ENCODE measurements at places on chromosomes 3 and 15.

GRCh38 chr3:16033889-16034687 is 140.4 kb upstream of the GALNT15 start:
- DNase-seq, result no peak

DNA sequence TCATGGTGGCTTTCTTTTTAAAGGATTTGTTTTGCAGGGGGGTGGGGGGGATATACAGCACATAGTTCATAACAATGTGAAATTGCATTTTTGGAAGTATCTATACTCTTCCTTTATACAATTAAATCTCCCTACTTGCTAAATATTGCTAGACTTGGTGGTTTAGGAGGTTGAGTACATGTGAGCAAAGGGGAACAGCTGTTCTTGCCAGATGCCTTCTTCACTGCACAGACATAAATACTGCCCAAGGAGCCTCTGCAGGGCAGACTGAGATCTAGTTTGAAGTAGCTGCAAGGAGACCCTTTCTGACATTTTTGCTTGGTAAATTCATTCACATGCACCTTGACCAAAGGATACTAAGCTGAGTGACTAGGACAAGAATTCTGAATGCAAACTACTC is 228.6 kb upstream of the IL12A start:
- DNase-seq, result no peak

GRCh38 chr3:149398296-149398695 is 20.8 kb upstream of the TM4SF1 start:
- no peak for DNase-seq

DNA sequence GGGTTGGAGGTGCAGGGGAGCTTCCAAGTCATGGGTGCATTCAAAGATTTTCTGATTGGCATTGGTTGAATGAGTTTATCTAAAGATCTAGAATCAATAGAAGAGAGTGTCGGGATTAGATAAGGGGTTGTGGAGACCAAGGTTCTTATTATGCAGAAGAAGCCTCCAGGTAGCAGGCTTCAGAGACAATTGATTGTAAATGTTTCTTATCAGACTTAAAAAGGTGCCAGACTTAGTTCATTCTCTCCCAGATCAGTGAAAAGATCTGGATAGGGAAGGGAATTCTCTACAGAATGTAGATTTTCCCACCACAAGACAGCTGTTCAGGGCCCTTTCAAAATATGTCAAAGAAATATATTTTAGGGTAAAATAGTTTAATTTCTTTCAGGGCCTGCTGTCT is 129.5 kb downstream of the LIPC start:
- no peak for DNase-seq

- no peak for DNase-seq
Observed at GRCh38 chr15:99702895-99703602, 30.2 kb downstream of the LYSMD4 start.

- no peak for DNase-seq
Observed at GRCh38 chr3:115876876-115877614, 253.7 kb downstream of the GAP43 start.

GRCh38 chr15:95024351-95024750 is 793.0 kb downstream of the MCTP2 start:
- no peak for DNase-seq

DNA sequence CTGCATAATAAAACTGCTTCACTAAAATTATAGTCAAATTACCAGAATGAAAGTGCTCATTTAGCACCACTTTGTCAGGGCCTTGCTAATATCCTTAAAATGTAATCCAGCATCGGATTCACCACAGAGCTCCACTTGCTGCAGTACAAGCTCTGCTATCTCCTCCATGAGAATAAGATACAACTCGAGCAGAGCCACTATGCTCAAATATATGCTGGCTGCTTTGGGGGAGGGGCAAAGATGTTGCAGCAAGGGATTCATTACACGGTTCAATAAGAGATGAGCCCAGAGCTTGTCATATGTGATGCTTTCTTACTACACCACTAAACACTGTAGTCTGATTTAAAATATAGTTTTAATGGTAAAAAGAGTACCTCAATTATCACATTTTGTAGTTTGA is 72.2 kb downstream of the DLG1 start:
- DNase-seq, result no peak

DNA sequence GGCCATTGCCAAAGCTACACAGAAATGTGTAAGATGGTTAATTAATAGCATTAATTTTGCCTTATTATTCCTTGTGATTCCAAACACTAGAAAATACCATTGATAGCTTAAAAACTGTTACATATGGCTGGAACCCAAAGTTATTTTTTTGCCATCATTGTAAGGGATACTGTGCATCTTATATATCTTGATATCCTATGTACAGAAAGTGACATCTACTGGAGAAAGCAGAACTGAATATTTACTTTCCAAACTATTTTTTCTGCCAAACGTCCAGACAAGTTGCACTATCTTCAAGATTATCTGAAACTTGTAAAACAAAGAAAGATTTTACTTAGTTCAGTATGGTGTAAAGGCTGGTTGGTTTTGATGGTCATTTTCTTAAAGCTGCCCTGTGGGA is 33.3 kb upstream of the MEIS2 start:
- DNase-seq, result no peak

DNA sequence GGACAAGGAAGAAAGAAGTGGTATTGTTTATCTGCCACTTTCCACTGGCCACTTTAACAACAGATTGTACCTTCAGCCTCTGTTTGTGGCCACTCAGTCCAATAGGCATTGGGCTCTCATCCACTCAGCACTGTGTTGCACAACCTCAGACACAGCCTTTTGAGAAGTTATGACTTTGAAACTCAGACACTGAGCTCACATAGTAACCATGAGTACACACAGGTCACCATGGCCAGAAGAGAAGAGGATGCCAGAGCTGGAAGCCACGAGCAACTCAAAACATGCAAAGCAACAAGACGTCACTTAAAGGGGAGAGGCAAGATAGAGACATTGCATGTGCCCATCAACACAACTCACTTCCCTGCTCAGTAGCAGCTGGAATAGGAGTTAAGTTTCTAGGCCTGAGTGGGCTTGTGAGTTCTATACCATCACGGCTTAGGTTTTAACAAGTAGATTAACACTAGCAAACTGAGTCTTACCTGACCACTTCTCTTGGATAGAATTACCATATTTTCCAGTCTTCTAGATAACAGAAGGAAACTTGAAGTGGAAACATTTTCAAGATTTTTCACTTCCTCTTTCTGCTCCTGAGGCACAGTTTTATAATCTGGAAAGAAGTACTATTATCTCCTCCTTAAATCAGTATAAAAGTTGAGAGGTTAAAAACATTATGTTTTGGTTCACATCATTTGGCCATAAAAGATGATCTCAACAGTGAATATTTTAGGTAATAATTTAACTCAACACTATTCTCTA is 103.5 kb downstream of the IMPG2 start:
- no peak for DNase-seq

DNA sequence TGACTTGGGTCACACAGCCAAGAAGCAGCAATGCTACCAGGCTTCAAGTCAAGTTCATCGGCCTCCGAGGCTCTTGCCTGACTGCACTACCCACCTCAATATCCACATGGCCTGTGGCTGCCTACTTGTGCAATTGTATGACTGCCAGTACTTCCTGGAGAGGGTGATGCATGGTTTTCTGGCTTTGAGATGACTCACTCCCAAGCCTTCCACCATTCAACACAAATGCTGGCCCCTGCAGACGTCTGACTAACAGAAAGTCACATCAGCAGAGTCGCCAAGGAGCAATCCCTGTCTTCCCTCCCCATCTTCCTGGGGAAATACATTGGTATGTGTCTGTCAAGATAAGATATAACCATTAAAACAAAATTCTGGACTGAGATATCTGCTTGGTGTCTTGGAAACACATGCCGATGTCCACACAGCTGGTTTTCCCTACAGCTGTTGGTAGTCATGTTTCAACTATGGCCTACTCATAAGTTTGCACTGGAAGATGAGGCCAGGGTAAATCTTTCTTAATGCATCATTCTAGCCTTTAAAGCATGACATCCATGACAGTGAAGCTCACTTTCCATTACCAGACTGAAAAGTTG is 79.6 kb upstream of the SPATA12 start:
- no peak for DNase-seq

DNA sequence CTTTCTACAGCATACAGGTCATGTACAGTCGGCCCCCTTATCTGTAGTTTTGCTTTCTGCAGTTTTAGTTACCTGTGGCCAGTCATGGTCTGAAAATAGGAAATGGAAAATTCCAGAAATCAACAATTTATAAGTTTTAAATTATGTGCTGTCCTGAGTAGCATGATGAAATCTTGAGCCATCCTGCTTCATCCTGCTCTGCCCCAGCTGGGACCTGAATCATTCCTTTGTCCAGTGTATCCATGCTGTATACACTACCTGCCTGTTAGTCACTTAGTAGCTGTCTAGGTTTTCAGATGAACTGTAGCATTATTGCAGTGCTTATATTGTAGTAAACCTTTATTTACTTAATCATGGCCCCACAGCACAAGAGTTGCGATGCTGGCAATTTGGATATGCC is 44.8 kb downstream of the AP4E1 start:
- no peak for DNase-seq

DNA sequence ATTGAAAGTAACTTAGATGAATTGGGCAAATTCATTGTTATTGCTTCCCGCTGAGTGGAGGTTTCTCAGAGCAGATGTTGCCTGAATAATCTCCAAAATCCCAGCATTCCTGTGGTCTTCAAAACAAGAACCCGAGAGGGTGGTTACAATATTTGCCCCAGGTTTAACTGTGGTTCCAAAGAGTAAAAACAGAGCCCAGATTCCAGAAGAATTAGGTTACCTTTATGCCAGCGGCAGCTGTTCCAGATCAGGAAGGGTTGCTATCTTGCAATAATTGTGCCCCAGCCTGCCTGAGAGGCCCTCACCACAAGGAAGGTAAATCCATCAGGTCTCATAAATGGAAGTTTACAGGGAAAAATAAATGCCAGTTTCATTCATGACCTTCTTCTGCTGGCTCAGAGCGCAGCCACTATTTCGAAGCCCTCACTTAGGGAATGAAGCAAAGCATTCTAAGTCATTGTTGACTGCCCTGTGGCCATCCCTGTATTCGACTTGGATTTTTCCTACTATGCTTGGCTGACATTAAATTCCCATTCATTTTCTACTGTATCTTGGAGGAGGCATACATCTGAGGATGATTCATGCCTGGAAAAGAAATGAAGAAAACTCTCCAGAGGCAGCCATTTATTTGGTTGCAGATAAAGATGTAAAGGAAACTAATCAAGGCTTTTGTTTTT is 54.6 kb downstream of the SSUH2 start:
- no peak for DNase-seq

- DNase-seq, result no peak
Observed at GRCh38 chr15:53189860-53190259, 399.7 kb upstream of the ONECUT1 start.

GRCh38 chr15:51144021-51144532 is 49.4 kb upstream of the TNFAIP8L3 start:
- DNase-seq, result no peak

DNA sequence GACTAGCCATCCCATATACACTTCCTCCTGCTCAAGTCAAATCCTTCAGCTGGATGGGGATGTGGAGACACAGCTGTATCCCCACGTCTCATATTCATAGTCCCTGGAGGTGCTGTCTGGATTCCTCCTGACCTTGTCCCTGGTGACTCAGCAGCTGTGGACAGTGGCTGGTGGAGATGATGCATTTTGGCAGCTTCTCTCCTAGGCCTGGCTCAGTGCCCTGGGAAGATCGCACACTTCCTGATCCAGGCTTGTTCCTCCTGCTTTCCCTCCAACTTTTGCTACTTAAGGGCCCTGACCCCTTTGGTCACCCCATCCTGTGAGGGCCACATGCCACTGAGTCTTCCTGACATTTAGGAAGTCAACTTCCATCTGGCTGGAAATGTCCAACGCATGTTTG is 44.4 kb downstream of the ADAMTSL3 start:
- no peak for DNase-seq

GRCh38 chr15:67401336-67401735 is 119.6 kb upstream of the C15orf61 start:
- no peak for DNase-seq

DNA sequence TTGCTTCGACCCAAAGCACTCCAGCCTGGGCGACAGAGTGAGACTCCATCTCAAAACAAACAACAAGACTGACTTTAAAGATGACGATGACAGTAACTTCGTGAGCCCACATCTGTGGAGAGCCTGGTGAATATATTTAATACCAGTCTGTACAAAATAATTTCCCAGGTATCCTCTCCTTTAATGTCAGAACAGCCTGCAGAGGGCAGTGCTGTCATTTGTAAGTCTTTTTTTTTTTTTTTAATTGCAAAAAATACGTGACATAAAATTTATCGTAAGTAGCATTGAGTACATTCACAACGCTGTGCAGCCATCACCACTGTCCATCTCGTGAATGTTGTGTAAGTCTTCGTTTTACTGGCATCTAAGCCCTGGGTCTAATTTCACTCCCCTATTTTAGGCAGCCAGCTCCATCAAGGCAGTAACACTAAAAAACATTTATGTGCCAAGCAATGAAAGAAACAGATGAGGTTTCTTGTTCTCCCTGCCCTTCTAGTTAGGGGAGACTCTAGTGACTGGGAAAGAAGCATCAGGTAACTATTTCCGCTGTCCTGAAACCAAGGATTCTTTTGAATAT is 1.4 kb downstream of the HTD2 start:
- no peak for DNase-seq

- no peak for DNase-seq
Observed at GRCh38 chr3:43455233-43455632, 166.6 kb downstream of the ANO10 start.

DNA sequence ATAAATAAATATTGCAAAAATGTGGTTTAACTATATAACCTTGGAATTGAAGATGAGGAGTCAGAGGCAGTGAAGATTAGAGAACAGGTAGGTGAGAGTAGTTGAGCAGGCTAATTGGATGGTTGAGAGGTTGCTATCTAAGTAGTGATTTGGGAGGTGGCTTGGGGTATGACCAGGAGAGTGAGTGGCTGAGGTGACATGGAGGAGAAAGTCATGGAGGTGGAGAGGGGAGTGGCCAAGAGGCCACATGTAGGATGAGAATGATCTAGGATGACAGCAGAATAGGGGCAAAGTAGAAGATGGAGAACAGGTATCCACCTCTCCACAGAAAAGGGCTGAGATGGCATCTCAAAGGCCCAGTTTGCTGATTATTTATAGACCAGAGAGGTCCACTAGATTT is 10.5 kb upstream of the RLBP1 start:
- no peak for DNase-seq

DNA sequence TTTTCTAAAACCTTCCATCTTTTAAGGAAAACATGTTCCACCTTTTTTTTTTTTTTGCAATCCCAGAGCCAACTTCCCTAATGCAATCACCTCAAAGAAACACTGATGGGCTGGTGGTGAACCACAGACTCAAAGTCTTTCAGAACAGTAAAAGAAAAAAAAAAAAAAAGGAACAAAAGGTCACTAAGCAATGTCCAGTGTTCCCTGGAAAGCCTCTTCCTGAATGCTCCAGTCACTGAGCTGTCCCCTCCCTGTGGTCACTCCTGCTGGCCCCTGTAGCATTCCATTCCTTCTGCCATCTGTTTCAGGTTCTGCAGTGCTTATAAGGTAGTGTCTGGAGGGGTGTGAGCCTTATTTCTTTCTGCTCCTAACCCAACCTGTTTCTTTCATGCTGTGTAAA is 53.3 kb downstream of the AAGAB start:
- no peak for DNase-seq

- DNase-seq, result no peak
Observed at GRCh38 chr3:168024537-168024941, 71.2 kb downstream of the GOLIM4 start.

GRCh38 chr3:188749010-188749617 is 422.7 kb upstream of the TPRG1 start:
- no peak for DNase-seq

- DNase-seq, result no peak
Observed at GRCh38 chr15:43229977-43230376, 9.2 kb upstream of the EPB42 start.

- no peak for DNase-seq
Observed at GRCh38 chr15:95170561-95171380, 939.4 kb downstream of the MCTP2 start.
